ENCODE measurements at places on chromosomes 11 and 22.

GRCh38 chr11:60005360-60005759, 11.6 kb upstream of the OOSP4B start:
- H3K36me3 ChIP-seq: no peaks in the 10 kb centered on the region
- DNase-seq: no peak
- no peak overlapping the region for H3K4me3 ChIP-seq
- H3K27me3 ChIP-seq: no peaks in the 10 kb centered on the region
- H3K4me1 ChIP-seq: no peaks in the 10 kb centered on the region

DNA sequence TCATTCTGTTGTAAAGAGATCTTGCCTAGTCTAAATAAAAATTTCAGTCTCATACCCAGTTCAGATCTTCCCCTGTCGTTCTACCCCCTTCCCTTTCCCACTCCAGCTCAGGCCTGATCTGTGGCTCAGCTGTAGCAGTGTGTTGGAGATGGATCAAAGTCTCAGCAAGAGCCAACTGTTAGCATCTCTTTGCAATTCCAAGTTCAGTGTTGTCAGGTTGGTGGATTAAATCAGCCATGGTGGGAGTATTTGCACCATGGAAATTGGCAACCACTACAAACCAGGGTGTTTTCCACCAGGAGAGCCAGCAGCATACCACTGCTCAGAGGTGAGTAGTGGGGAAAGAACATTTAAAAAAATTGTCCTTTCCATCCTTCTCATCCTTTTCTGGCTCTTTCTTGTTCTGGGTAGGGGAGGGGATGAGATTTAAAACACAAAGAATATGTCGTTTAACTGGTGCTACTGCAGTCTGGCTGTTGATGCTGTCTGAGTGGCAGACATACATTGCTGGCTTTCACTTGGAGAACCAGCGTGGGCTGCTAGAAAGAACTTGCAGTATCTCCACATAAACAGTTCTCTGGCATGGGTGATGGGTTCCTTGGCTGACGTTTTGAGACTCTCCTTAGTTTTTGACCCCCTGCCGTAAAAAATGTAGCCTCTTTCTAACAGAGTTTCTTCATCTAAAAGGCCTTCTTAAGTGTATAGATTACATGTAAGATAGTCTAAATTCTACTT, 514.1 kb downstream of the RAB38 start:
- no peaks in the 10 kb centered on the region for H3K4me1 ChIP-seq
- no peaks in the 10 kb centered on the region for H3K27me3 ChIP-seq
- H3K4me3 ChIP-seq: no peak overlapping the region
- H3K36me3 ChIP-seq: no peaks in the 10 kb centered on the region

DNA sequence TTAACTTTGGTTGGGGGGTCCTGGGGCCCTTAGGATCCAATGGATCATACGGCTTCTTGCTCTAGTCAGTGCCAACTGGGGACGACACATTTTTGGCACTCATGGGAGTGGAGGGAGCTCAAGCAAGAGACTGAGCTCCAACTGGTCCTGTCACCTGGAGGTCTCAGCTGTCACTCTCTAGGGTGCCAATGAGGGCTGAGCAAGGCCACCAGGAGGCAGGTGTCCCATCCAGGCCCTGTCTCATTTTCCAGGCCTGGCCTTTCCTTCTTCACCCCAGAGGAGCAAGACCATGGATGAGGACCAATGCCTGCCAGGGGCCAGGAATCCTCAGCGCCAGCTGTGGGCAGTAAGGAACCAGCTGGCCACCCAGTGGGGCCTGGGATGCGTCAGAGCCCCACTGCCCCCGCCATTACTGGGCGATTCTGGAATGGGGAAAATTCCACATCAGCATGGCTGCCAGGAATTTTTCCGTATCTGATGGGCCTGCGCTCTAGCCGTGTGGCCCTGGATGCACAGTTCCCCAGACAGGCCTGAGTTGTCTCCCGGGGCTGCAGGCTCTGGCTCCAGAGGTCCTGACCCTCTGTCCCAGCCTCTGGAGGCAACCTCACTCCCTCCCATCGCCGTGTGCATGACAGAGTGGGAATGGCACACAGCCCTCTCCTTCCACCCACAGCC, 669 bp upstream of the GAL3ST1 start:
- H3K27ac ChIP-seq: peak overlapping the region; percentile 59
- peak; percentile 84 for DNase-seq
- H3K36me3 ChIP-seq: peaks cover 23% of the 10 kb centered on the region
- no peak overlapping the region for H3K4me3 ChIP-seq

- H3K27ac ChIP-seq: peak overlapping the region; percentile 52
- no peaks in the 10 kb centered on the region for H3K36me3 ChIP-seq
- peak; percentile 71 for DNase-seq
- H3K4me1 ChIP-seq: peaks cover 4% of the 10 kb centered on the region
- no peak overlapping the region for H3K4me3 ChIP-seq
Observed at GRCh38 chr22:40665312-40665711, 14.0 kb upstream of the MCHR1 start.

GRCh38 chr22:45162531-45162930, 1.2 kb upstream of the NUP50 start:
- H3K36me3 ChIP-seq: peaks cover 3% of the 10 kb centered on the region
- H3K4me3 ChIP-seq: peak overlapping the region; percentile 82
- no peaks in the 10 kb centered on the region for H3K27me3 ChIP-seq
- peak; percentile 9 for DNase-seq
- H3K4me1 ChIP-seq: peaks cover 5% of the 10 kb centered on the region

DNA sequence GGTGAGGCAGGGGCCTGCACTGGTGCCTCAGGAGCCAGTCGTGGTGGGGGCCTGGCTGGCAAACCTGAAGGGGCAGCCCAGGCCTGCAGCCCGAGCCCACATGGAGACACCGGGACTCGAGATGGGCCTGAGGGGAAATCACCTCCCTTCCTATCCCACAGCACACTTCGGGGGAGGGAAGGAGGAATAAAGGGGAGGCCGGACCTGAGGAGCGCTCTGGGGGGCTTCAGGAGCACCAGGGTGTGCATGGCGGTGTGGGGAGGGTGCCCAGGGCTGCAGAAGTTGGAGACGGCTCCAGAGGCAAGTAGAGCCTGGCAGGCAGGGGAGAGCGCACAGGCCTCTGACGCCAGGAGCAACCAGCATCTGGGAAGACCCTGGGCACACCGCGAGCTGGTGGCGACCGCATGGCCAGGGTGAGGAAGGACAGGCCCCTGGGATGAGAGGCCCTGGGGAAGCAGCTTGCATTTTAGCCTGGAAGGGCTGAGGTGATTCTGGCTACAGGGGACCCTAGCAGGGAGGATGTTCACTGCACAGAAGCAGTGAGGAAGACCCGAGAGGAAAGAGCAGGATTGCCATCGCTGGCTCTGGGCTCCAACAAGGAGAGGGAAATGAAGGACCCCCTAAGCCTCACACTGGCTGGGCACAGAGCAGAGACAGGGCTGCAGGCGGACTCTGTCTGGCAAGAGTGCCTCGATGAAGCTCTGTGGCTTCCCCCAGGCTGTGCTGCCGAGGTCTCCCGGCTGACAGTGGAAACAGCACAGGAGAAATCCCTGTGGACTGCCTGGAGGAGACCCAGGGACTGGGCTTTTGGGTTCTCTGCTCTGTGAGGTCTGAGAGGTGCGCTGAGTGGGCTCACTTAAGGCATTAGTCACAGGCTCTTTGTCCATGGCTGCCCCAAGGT, 457.7 kb downstream of the BRD1 start:
- DNase-seq: no peak
- H3K4me1 ChIP-seq: no peaks in the 10 kb centered on the region
- H3K27ac ChIP-seq: no peak overlapping the region

DNA sequence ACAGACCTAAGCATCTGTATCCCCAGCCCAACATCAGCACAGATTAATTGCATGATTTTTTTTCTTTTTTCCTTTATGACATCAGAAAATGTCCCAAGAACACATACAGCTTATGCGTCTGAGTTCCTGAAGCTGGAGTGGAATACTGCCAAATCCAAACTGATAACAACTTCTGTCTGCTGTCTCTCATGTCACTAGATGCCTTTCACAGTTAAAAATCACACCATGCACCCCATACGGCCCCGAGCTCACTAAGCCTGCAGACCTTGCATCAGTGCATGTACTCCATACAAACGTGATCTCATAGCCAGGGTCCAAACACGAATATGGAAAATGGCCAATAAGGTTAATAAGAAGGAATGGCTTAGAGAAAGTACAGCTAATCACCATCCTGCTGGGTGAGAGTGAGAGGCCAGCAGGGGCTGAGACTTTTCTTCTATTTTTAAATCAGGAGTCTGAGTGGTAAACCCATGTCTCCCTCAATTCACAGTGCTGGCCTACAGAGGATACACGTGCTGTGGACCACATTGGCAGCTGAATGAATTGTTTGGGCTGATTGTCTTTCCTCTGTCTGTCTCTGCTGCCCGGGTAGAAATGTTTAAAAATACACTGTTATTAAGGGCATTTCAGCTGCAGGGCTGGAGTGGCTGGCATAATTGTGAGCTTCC, 350.6 kb upstream of the RAG2 start:
- no peak overlapping the region for H3K4me3 ChIP-seq
- H3K27ac ChIP-seq: no peak overlapping the region
- no peaks in the 10 kb centered on the region for H3K4me1 ChIP-seq
- no peaks in the 10 kb centered on the region for H3K27me3 ChIP-seq
- DNase-seq: no peak

- H3K4me3 ChIP-seq: no peak overlapping the region
- no peaks in the 10 kb centered on the region for H3K27me3 ChIP-seq
- H3K27ac ChIP-seq: peak overlapping the region; percentile 35
- peak; percentile 17 for DNase-seq
- H3K36me3 ChIP-seq: no peaks in the 10 kb centered on the region
Observed at GRCh38 chr11:58494101-58494500, 13.8 kb downstream of the OR5B21 start.

- H3K27me3 ChIP-seq: no peaks in the 10 kb centered on the region
- H3K4me3 ChIP-seq: no peak overlapping the region
- no peak for DNase-seq
Observed at GRCh38 chr11:62142921-62143320, 19.1 kb downstream of the INCENP start.

- no peak for DNase-seq
- peak overlapping the region; percentile 11 for H3K4me3 ChIP-seq
- H3K4me1 ChIP-seq: no peaks in the 10 kb centered on the region
- no peaks in the 10 kb centered on the region for H3K36me3 ChIP-seq
- H3K27me3 ChIP-seq: peaks cover 34% of the 10 kb centered on the region
Observed at GRCh38 chr11:117874253-117874909, 2.1 kb downstream of the FXYD6 start.

GRCh38 chr11:48107188-48107704, 109.4 kb upstream of the OR4B1 start:
- no peak overlapping the region for H3K27ac ChIP-seq
- no peaks in the 10 kb centered on the region for H3K36me3 ChIP-seq
- no peak overlapping the region for H3K4me3 ChIP-seq
- H3K27me3 ChIP-seq: no peaks in the 10 kb centered on the region

GRCh38 chr11:64298966-64299846, 952 bp upstream of the CATSPERZ start:
- H3K36me3 ChIP-seq: no peaks in the 10 kb centered on the region
- peak overlapping the region; percentile 12 for H3K4me3 ChIP-seq
- peak; percentile 28 for DNase-seq
- no peak overlapping the region for H3K27ac ChIP-seq
- peaks cover 46% of the 10 kb centered on the region for H3K27me3 ChIP-seq
- H3K4me1 ChIP-seq: peaks cover 6% of the 10 kb centered on the region

GRCh38 chr11:77062924-77063323, 3.8 kb upstream of the CAPN5 start:
- no peaks in the 10 kb centered on the region for H3K27me3 ChIP-seq
- H3K4me1 ChIP-seq: peaks cover 9% of the 10 kb centered on the region
- no peak overlapping the region for H3K4me3 ChIP-seq
- no peaks in the 10 kb centered on the region for H3K36me3 ChIP-seq
- DNase-seq: no peak

- no peaks in the 10 kb centered on the region for H3K36me3 ChIP-seq
- no peaks in the 10 kb centered on the region for H3K4me1 ChIP-seq
- H3K27ac ChIP-seq: no peak overlapping the region
- DNase-seq: peak; percentile 73
Observed at GRCh38 chr11:44313761-44314489, 4.0 kb upstream of the ALX4 start.

DNA sequence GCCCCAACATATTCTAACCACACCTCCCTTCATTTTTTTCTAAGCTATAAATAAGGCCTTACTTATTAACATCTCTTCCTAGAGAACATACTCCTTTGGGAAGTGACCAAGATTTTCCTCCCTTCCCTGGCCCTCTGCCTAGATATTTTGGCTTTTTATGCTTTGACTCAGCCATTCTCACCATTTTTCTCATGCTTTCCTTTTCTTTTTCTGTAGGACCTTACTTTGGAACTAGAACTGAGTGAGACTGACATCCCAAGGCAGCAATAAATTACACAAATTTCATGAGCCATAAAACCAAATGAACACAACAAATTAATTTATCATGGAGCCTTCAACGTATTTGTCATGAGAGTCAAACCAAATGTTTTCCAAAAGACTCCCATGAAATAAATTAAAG, 142.7 kb upstream of the CTSC start:
- peak; percentile 75 for DNase-seq
- H3K36me3 ChIP-seq: no peaks in the 10 kb centered on the region
- H3K4me1 ChIP-seq: peaks cover 17% of the 10 kb centered on the region
- H3K27ac ChIP-seq: peak overlapping the region; percentile 15

DNA sequence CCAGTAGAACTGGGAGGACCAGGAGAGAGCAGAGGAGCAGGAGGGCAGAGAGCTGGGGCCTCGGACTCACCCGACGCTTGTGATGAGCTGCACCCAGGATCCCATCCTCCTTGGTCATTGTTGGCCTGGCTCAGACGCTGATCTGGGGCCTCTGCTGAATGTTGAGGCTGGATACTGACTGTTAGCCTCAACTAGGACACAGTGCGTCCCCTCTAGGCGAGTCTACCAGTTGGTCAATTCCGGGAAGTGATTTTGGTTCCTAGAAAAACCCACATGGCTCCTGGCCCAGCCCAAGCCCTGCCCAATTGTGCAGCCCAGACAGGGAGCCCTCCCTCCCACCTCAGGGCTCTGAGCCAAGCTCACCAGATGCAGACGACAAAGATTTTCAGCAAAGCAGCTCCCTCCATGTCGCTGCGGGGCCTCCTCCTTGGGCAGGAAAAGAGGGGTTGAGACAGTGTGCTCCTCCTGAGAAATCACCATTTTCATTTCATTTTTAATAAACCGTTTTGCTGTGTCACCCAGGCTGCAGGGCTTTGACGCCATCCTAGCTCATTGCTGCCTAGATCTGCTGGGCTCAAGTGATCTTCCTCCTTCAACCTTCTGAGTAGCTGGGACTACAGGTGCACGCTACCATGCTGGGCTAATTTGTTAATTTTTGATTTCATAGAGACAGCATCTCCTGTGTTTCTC, at the start of gene APOL4:
APOL4 (minus strand) TSS at position 180 of the 690 bp plus-strand sequence; CDS start at position 105, 75 bp downstream.
- peak within 1 kb of the TSS; percentile 14 for H3K4me3 ChIP-seq
- H3K36me3 ChIP-seq: no peaks in the 10 kb centered on the region
- no peaks in the 10 kb centered on the region for H3K27me3 ChIP-seq
- no peak within 1 kb of the TSS for H3K27ac ChIP-seq
- peaks cover 4% of the 10 kb centered on the region for H3K4me1 ChIP-seq
- DNase-seq: peak; percentile 52

DNA sequence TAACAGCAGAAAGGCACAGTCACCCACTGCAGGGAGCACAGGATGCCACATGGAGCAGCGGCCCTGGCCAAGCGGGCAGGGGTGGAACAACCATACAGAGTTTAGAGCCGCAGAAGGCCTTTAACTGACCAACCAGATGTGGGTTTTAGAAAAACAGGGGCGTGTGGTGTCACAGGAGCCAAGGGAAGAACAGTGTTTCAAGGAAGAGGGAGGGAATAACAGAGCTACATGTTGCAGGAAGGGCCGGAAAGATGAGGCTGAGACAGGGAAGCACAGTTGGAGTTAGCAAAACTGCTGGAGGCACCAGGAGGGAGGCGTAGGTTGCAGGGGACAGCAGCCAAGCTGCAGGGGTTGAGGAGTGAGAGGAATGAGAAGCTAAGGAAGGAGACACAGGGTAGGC, 7.8 kb upstream of the NAA40 start:
- H3K27me3 ChIP-seq: no peaks in the 10 kb centered on the region
- no peak overlapping the region for H3K4me3 ChIP-seq
- no peak overlapping the region for H3K27ac ChIP-seq
- no peaks in the 10 kb centered on the region for H3K4me1 ChIP-seq

- H3K27me3 ChIP-seq: no peaks in the 10 kb centered on the region
- no peak overlapping the region for H3K4me3 ChIP-seq
- DNase-seq: no peak
- no peaks in the 10 kb centered on the region for H3K36me3 ChIP-seq
Observed at GRCh38 chr11:58671983-58672633, 49.6 kb downstream of the CNTF start.

Measured in fibroblast of lung (primary cell).